ENCODE measurements at places on chromosomes 1 and 21.

DNA sequence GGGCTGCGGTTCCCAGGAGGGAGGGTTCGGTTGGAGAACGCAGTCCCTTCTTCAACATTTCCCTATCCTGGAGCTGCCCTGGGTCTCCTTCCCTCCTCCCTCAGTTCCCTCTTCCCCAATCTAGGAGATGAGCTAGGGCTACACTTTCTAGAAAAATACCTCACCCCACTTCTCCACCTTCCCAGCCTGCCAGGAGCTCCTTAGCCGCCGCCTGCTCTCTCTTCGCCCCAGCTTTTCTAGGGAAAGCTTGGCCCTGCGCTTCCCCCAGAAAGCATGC lies 488 bp upstream of the ADAMTS1 start:
- no peak for DNase-seq

DNA sequence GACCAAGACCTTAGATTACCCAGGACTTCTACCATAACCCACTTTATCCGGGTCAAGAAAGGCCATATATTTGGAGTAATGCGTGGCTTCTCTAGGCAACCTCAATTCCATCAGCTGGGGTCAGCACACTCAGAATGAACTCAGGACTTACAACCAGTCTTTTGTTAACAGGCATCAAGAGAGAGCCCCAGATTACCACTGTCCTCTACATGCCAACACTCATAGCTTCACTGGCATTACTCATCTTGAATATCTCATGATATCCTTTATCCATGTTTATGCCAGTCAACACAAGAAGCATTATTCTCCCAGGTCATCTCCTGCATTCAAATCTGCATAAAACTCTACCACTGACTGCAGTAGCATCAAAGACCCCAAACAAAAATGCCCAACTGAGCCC lies 6.6 kb upstream of the FCGR2A start:
- DNase-seq = no peak

DNA sequence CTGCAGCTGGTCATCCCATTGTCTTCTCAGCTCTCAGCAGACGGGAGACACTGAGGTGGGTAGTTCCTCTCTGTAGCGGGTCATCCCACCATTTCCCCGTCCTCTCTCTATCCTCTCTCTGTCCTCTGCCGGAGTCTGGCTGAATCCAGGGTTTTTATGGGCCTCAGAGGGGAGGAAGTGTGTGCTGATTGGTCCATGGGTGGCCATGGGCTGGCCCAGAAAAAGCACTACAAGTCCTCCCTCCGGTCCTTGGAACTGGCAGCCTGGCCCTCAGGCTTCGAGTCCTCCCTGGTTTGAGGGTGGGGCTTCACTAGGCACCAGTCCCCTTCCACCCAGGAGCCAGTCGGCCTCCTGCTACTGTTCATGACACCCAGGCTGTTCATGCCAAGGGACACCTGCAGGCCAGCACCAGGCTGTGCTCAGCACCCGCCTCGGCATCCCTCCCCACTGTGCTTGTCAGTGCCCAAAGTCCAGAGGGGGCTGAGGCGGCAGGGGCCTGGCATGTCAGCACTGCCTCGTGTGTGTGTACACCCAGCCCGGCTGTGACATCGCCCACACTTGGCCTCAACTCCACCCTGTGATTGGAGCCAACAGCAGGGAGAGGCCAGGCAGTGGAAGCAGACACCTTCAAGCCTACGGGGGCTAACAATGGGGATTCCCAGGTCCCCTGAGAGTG lies 23.0 kb upstream of the LRRC8C start:
- no peak for DNase-seq

GRCh38 chr1:9444532-9444931 lies 94.7 kb upstream of the SLC25A33 start:
- DNase-seq = no peak

- no peak for DNase-seq
These were observed 22.2 kb upstream of the STRIP1 start for GRCh38 chr1:110012100-110012780.

All from ovary (tissue), 10 donors.